Ascending aorta (tissue), 2 donors: ENCODE measurements at places on chromosomes 3 and 15. TPM values are rescaled to one million over a fixed set of nuclear protein-coding genes. Genes with fewer than 3 reads are reported as not detected.

Gene WDR93
- total RNA-seq = not detected

DNA sequence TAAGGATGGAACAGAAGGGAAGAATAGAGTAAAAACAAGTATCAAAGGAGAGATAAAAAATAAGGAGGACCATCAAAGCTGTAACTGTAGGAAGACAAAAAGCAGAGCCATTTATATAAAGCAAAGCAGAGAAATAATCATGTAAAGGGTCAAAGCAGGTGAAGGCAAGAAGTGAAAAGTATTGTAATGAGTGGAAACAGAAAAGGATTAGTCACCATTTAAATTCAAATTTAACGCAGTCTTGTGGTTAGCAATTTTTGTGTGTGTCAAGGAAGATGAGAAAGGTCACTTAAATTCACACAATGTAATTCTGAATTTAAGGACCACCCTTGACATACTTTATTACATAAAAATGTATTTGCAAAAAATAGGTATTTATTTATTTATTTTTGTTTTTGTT is 567.8 kb downstream of the ROBO1 start:
- no peak for DNase-seq

- no peak for DNase-seq
These were observed 55.7 kb downstream of the TNIK start for GRCh38 chr3:171404376-171404967.

DNA sequence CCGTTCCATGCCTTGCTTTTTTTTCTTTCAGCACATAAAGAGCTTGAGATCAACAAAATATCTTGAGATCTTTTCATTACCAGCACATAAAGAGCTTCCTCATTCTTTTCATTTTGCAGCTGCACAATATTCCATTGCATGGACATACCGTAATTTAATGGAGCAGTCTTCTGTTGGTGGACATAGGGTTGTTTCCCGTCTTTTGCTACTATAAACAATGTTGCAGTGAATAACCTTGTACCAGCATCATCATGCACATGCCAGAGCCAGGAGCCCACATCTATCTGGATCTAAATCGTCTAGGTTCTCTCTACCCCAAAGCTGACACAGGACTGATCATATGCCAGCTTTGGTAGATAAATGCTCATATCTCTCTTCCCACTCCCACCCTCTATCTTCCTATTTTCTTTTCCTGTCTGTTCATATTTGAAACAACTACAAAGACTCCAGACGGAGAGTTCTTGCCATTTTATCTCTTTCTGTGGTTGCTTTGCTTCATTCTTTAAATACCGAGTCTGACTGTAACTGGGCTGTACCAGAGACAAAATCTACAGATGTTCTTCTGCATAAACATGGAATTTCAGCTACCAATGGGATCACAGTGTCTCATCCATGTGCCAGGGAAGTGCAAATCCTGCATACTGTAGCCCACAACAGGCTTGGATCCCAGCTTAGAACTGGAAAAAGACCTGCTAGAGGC is 47.1 kb upstream of the AKAP13 start:
- no peak for DNase-seq
